ENCODE measurements at places on chromosomes 4 and X.

GRCh38 chr4:166197166-166197565 lies 324.1 kb downstream of the TLL1 start:
- DNase-seq: no peak

DNA sequence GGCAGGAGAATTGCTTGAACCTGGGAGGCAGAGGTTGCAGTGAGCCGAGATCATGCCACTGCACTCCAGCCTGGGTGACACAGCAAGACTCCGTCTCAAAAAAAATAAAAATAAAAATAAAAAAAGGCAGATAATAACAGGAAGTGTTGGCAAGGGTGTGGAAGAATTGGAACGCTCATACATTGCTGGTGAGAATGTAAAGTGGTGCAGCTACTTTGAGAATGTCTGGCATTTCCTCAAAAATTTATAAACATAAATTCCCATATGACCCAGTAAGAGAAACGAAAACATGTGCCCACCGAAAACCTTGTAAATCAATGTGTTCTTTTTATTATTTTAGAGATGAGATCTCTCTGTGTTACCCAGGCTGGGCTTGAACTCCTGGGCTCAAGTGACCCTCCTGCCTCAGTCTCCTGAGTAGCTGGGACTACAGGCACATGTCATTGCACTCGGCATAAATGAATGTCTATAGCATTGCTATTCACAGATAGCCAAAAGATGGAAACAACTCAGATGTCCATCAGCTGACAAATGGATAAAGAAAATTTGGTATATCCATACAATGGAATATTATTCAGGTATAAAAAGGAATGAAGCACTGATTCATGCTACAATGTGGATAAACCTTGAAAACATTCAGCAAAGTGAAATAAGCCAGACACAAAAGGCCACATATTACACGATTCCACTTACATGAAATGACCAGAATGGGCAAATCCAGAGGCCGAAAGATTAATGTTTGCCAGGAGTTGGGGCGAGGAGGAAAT lies 63.7 kb upstream of the PLAC1 start:
- DNase-seq: no peak

DNA sequence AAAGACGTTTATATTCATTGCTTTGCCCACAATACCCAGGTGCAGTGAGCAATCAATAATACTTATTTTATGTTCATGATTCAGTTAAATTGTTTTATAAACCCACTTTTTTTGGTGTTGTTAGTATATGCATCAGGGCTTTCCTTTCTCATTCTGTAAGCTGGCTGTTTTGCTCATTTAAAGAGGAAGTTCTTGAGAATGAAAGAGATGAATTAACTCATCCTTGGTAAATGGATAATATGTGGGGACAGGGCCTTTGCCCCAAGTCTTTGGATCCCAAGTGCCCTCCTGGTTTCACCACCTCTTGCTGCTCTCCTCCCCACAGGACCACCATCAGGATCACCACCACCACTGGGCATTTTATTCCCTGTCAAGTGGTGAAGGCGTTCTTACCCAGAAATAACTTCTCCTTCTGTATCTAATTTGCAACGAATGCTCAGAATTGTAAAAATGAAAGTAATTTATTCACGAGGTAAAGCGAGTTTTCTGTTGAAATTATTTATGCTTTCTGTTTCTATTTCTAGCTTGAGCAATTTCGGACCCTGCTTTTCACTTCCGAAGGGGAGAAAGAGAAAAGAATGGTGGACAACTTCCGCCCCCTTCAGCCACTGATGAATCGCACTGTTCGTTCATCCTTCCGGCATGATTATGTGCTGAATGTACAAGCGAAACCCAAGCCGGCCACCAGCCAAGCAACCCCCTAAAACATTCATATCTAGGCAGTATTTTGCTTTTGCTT lies 8.2 kb upstream of the ZRSR2 start:
- no peak for DNase-seq

DNA sequence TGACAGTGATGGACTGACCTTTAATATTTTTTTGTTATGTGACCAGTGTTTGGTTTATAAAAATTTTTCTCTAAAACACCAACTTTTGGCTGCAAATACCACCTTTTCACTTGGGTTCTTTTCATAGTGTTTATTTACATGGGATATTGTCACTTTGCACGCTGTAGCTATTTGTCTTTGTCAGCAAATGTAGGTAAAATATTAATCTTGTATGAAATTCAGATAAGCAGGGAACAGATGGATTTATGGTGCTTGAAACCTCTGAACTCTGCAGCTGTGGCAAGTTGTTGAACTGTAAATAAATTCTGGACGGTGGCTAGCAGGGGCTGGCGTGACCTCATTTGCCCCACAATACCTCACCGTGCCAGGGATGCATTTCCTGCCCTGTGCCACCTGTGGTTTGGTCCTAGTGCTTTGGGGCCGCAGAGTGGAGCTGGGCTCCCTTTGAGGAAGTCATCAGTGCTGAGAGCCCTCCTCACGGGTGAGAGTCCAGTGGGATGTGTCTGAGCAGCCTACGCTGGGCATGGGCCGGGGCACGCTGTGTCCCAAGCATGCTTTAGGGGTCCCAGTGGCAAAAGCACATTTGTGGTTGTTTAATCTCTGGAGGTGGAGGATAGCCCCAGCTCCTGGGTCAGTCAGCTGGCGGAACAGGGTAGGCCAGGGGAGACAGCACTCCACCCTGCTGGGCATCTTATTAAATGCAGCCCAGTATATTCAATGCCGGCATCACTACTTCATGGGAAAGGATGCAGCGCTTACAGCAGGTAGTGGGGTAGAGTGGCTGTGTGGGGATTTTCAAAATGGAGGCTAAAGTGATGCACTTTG lies 108.6 kb downstream of the TBL1X start:
- DNase-seq: no peak

- DNase-seq: no peak
Measured at GRCh38 chrX:135649029-135649428, 64.4 kb upstream of the CT45A1 start.

- no peak for DNase-seq
Measured at GRCh38 chr4:122815248-122815647, 11.4 kb upstream of the FGF2 start.

DNA sequence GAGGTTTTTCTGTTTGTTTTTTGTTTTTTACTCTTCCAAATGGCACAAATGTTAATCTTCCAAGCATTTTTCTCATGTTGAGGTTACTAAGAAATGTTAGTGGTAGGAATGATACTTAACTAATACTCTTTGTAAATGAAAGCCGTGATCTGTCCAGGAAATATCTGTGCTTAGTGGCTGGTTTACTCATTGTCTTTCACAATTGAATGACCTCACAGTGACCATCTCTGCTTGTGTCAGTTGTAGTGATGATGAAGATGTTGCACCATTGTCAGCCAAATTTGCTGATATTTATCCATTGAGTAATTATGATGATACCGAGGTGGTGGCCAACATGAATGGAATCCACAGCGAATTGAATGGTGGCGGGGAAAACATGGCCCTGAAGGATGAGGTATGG lies 93.5 kb downstream of the TNIP2 start:
- DNase-seq: no peak

DNA sequence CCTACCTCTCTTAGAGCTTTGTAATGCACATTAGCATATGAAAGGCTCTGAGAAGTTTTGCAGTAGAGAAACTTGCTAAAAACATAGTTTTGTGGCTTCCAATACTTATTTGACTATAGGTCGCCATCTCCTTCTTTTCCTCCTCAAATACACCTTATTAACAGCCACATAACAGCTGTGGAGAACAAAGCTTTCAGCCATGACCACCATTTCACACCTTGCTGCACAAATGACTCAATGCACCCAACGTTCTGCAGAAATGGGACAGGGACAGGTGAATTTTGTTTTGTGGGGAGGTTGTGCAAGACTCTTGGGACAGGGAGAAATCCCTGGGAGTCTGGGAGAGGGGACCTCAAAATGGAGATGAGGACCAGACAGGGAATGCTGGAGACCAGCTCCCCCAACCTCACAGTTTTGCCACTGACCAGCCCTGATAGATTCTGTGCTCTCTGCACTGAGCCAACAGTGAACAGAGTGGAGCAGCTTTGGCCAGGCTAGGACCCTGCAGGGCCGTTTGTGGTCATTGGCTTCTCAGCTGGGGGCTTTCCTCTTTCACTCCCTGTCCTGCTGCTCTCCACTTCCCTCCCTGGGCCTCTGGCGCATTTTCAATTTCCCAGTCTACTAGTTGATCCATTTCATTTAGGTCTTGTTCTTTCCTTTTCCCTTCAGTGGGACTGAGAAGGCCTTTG lies 16.6 kb downstream of the FRMPD3 start:
- no peak for DNase-seq

DNA sequence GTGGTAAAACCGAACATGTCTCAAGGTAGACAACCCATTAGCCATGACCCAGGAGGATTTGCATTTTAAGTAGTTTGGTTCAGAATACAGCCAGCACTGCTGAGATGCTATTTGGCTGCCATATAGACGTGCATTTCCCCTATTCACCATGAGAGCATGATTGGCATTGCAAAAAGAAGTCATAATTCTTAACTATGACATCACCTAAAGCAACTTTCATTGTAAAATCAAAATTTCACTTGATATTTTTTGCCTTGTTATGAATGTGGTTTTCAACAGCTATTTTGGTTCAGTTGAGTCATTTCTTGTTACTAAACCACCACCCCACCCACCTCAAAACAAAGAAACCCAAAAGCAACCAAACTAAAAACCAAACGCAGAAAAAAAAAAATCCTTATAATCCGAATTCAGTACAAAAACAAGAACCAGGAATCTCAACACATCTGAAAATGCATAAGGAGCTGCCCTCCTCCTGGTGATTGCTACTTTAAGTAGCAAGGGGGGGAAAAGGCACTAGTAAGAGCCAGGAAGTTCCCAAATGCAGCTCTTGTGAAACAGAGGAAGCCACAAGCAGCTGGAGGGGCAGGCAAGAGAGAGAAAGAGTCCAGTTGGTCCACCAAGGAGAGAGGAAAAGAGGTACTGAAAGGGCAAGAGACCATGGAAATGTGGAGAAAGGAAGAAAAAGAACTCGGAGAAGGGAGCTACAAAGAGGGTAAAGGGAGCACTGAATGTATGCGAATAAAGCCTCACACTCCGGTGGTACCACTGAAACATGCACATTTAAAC lies 3.1 kb downstream of the SLITRK4 start:
- no peak for DNase-seq

DNA sequence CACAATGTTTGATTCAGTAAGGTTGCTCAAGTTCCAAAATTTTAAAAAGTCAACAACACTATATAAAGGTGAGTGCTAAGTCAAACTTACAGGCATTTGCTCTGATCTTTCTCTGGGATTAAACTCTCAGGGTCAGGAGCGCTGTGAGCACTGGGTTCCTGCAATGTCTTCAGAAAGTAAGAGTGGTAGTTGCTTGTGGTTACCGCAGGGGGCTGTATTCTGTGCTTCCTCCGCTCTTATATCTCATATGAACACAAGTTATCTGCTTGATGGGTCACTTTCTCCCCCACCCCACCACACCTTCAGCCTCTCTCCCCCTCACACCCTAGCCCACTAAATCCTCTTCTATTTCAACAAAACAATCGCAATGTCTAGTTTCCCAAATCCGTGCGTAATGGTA lies 116.4 kb upstream of the IGSF1 start:
- no peak for DNase-seq

DNA sequence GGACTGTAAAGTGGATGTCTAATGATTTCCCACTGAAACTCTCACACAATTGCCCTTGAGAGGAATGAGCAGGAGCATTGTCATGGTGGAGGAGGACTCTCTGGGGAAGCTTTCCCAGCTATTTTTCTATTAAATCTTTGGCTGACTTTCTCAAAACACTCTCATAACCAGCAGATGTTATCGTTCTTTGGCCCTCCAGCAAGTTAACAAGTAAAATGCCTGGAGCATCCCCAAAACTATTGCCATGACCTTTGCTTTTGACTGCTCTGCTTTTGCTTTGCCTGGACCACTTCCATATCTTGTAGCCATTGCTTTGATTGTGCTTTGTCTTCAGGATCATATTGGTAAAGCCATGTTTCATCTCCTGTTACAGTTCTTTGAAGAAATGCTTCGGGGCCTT lies 120.2 kb upstream of the PDE5A start:
- DNase-seq: no peak

DNA sequence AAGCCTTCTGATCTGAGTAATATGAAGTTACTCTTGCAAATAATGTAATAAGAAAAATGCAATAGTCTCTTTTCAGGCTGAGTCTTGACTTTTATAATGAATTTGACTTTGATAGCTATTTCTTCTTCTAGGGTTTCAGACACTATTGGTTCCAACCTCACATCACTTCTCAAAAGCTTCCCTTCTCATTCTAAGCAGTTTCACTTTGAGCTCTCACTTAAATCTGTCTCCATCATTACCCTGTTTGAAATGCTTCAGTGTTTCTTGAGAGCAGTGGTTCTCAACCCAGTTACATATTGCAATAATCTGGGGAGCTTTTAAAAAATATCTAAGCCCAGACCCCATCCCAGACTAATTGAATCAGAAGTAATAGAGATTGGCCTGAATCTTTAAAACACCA lies 40.5 kb upstream of the BMP2K start:
- DNase-seq: no peak

DNA sequence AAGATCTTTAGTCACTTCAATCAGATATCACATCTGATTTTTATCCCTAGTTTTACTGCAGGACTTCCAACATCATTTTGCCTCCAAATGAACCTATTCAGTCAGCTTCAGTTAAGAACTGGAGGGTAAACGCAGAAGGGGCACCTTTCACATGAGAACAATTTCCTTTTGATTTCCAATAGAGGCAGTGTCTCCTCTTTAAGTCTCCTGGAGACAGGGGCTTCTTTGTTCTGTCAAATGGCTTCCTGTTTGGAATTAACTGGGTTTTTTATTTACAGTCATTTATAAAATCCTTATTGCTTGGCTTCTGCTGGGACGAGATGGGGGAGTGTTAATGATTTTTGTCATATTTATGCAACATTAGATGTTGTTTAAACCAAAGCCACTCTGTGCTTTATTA lies 164.0 kb downstream of the STK32B start:
- DNase-seq: no peak

Data from muscle of back (tissue), 13 donors.